SHP77 (cell line): ENCODE measurements at places on chromosomes 1 and 21.
A peak's percentile ranks its signal among the peaks of the same experiment; 100 is the strongest.

DNA sequence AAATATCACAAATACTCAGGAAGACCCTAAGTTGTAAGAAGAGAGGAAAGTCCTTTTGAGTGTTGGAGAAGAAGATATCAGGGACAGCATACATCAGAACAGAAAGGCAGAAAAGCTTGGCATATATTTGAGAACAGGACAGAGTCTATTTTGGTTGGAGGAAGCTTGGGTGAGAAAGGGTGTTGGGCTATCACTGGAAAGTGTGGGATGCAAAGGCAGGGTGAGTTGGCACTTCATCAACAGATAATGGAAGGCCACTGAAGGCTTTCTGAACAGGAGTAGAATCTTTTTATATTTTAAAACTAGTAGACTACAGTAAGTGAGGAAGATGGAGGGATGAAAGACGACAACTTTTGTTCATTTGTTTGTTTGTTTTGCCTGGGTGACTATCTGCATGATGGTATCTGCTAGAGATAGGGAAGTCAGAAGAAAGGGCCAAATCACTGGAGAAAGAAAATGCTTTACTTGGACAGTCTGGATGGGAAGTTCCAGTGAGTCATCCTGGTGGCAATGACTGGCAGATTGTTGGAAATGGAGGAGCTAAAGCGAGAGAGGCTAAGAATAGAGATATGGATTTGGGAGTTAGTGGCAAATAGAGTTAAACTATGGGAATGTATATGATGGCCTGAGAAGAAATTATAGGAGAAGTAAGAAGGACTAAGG, 33.7 kb upstream of the KCNA2 start:
- DNase-seq: no peak

DNA sequence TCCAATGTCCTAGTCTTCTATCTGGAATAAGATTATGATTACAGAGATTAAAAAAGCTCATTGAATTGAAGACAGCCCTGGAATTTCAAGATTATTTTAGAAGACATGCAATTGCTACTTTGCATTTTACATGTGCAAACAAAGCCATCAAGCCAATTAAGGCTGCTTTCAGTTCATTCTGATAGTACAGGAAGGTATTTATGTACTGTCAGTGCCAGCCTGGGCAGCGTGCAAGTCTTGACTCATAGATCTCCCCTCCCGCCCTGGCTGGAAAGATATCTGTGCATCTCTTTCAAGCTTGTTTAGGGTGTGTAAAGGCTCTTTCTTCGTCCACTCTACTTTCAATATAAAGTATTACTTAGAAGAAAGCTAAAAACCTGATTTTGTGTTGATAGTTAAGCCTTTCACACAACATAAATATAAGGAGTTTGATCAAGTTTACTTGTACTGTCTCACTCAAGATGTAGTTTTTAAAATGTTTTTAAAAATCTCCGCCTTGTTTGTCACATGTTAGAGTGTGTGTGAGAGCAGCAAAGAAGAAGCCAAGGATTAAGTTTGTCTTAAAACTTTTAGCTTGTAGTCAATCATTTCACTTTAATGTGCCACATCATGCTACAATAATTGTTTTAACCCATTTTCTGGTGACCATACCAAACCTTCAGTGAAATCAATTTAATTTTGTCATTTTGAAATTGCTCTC, 13.6 kb upstream of the LYPLAL1 start:
- no peak for DNase-seq

- DNase-seq: no peak
These were observed 1128.7 kb downstream of the AMY1C start for GRCh38 chr1:104878203-104878909.

DNA sequence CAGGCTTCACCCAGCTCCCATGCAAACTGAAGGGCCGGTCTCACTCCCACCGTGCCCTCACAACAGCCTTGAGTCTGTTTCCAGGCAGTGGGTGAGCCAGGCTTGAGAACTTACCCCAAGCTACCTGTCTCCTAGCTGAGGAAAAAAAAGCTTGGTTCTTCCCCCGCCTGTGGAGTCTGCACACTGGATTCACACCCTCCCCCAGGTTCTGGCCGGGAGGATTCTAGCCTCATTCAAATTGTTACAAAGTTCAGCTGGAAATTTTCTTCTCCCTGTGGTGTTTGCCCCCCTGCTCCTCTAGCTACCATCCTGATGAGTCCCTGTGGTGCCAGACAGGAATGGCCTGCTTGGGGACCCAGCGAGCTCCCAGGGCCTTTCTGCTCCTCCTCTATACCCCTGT, 471.7 kb downstream of the AGBL4 start:
- no peak for DNase-seq

DNA sequence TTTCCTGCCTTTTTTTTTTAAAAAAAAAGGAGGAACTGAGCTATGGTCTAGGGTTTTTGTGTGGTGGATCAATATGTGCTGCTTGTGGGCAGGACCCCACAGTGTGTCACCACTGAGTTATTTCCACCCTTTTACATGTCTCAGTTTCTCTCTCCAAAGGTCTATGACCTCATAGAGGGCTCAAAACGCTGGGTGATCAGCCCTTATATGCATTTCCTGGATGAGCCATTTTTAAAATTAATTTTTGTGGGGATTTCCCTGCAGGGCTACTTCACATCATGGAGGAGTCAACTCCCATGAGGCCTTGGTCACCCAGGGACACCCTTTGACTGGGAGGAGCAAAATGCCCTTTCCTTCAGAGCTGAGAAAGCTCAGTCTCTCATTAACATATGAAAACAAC, 20.7 kb upstream of the HAO2 start:
- DNase-seq: no peak

- peak; percentile 34 for DNase-seq
These were observed 7.3 kb upstream of the CTRC start for GRCh38 chr1:15430787-15431570.

DNA sequence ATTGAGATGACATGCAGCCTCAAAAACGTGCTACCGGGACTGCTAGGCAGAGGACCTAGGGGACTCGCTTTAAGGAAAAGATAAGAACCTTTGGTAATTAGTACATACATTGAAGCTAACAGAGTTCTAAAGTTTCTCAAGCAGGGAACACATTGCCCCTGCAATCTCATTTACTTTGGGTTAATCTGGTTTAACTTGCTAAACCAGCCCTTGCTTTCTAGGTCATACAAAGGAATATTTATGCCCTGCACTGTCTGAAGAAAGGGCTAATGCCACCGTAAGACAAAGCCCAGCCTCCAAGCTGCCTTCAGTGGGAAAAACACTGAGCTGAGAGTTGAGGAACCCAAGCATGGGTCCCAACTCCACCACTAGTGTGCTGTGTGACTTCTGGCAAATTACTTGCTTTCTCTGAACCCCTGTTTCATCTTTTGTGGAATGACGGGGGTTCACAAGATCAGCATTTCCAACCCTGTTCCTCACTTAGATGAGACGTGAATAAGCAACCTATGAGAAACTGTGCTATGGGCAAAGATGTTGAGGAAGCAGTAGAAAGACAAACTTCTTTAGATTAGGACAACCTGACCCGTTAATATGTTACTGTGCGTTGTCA, 66.3 kb downstream of the VWA5B1 start:
- no peak for DNase-seq

GRCh38 chr1:7888248-7889081, 35.6 kb upstream of the UTS2 start:
- DNase-seq: no peak

- DNase-seq: no peak
These were observed 24.7 kb downstream of the CD53 start for GRCh38 chr1:110897681-110898080.

- DNase-seq: peak; percentile 68
These were observed 53.4 kb downstream of the ZBTB18 start for GRCh38 chr1:244104309-244105060.

DNA sequence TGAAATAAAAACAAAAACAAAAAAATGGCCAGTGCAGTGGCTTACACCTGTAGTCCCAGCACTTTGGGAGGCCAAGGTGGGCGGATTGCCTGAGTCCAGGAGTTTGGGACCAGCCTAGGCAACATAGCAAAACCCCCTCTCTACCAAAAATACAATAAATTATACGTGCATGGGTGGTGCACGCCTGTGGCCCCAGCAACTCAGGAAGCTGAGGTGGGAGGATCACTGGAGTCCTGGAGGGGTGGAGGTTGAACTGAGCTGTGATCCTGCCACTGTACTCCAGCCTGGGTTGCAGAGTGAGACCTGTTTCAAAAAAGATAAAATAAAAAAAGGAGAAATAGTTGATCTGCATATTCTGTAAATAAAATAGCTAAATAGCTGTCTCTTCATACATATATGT, 41.2 kb downstream of the HS2ST1 start:
- no peak for DNase-seq

- DNase-seq: no peak
These were observed 59.9 kb upstream of the QSOX1 start for GRCh38 chr1:180094705-180095295.

- no peak for DNase-seq
These were observed 57.3 kb downstream of the SYF2 start for GRCh38 chr1:25174730-25175612.

DNA sequence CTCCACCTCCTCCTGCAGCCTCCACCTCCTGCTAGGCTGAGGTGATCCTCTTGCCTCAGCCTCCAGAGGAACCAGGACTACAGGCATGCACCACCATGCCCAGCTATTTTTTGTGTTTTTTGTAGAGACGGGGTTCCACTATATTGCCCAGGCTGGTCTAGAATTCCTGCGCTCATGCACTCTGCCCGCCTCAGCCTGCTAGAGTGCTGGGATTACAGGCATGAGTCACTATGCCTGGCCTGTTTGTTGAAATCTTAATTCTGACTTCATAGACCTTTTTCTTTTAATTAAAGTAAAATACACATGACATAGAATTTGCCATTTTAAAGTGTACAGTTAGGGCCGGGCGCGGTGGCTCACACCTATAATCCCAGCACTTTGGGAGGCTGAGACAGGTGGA, 42.7 kb downstream of the FAAP20 start:
- no peak for DNase-seq

- no peak for DNase-seq
These were observed 201.1 kb upstream of the C1orf87 start for GRCh38 chr1:60274422-60275290.

DNA sequence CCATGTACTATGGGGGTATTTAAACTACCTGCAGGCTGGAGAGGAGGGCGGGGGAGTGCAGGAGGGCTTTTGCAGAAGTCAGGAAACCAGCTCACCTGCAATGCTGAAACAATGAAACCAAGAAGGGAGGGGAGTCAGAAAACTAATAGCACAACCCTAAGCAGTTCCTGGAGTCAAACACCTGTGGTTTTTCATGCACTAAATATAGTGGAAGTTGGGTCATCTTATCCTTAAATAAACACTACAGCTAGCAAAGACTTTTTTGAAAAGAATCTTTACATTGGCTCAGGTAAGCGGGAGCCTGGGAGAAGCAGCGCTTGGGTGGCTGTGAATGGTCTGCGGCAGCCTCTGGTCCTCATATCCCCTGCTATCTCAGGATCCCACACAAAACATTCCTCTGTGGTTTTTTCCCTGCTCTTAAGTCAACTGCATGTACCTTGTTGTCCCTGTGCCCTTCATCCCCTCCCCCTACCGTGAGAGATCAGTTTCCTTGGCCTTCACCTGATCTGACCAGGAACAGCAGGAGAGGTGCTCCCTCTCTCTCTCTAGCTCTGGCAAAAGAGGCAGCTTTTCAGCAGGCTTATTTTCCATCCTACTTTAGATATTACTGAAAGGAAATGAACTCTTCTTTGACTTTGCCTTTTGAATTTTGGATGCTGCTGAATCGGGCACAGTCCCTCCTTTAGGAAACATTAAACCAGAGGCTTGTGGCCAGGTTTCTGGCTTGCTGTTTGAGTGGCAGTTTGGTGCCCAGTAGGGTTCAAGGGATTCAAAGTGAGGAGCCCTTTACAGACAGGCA, 26.6 kb downstream of the TENT5C start:
- no peak for DNase-seq

- no peak for DNase-seq
These were observed 30.7 kb downstream of the IGFN1 start for GRCh38 chr1:201221201-201221846.

- peak; percentile 46 for DNase-seq
These were observed 22.9 kb upstream of the DISC1 start for GRCh38 chr1:231603598-231604275.

DNA sequence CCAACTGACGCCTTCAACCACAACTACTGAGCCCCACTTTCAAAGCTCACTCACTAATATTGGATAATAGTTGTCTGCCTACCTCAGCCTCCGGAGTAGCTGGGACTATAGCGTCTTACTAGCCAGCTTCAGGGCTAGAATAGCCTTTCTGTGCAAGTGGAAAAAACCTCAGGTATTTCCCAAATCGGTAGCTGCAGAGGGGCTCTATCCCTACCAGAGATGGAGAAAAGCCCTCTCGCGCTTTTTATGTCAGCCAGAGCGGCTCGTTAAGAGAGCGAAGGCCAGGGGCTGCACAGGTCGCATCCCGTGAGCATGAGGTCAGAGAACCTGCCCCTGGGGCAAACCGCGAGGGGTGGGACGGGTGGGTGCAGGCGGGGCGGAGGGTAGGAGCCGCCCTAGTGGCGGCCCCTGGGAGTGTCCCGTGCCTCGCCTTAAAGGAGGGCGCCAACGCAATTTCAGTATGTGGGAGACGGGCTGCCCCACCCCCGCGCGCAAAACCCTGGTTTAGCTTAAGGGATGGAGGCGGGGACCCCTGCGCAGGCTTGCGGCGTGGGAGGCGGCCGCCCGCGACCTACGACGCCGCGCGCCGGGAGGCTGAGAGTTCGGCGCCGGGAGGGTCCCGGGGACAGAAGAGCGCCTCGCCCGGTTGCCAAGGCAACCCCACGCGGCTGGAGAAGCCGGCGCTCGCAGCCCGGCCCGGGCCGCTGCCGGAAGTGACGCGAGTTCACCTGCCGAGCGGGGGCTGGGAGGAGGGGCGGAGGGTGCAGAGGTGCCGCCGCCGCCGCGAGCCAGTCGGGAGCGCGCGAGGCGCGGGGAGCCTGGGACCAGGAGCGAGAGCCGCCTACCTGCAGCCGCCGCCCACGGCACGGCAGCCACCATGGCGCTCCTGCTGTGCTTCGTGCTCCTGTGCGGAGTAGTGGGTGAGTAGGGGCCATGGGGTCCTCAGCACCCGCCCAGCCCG, at the start of gene CXADR:
Gene CXADR, plus strand, starts transcription at position 791 of the 961 bp plus-strand sequence. Its CDS starts 87 bp downstream, at position 878.
- DNase-seq: no peak

DNA sequence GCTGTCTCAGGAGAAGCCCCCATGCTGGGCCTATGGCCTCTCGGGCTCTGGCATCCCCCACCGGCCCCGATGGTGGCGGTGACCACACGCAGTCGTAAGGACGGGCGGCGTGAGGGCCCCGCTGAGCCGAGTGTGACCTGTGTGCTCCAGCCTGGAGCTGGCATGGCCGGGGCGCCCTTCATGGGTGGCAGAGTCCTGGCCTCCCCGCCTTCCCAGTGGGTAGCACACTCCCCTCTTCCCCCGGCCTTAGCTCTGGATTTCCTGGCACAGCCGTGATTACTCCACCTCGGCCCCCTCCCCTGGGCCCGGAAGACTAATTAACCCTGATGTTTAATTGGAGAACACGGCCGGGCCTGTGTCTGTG, 44.6 kb downstream of the SLX9 start:
- DNase-seq: no peak

DNA sequence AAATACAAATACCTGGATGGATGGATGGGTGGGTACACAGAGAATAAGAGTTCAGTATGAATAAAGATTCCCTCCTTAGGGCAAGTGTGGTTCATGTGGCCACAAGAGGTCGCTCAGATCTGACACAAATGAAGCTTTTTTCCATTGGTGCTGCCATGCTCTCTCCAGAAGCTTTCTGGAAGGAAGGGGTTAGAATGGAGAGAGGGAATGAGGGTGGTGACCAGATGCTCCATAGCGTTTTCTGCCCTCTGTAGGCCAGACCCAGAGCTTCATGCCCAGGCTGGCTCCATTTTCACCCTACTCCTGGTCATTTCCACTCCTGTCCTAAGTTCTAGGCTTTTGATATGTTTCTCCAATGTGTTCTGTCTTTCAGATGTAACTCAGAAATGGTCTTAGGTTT, 3.3 kb upstream of the FCRL6 start:
- peak; percentile 76 for DNase-seq

GRCh38 chr1:174786760-174787159, 213.0 kb upstream of the CACYBP start:
- no peak for DNase-seq
